ENCODE measurements at places on chromosomes 11 and 22.

DNA sequence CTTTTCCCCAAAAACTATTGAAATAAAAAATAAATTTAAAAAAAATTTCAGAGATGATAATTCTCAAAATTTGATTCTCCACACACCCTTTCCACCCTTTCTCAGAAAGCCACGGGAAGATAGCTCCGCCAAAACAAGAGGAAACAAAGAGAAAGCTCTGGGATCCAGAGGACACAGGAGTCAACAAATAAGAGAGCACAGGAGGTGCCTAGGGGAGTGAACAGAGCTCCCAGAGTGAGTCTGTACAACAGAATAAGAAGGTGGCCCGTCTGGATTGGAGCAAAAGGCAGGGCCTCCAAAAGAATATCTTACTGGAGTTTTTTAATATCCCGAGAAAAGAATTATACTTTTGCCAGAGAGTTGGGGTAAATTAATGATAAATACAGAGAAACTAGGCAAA lies 96.3 kb upstream of the DRD2 start:
- no peak for DNase-seq

DNA sequence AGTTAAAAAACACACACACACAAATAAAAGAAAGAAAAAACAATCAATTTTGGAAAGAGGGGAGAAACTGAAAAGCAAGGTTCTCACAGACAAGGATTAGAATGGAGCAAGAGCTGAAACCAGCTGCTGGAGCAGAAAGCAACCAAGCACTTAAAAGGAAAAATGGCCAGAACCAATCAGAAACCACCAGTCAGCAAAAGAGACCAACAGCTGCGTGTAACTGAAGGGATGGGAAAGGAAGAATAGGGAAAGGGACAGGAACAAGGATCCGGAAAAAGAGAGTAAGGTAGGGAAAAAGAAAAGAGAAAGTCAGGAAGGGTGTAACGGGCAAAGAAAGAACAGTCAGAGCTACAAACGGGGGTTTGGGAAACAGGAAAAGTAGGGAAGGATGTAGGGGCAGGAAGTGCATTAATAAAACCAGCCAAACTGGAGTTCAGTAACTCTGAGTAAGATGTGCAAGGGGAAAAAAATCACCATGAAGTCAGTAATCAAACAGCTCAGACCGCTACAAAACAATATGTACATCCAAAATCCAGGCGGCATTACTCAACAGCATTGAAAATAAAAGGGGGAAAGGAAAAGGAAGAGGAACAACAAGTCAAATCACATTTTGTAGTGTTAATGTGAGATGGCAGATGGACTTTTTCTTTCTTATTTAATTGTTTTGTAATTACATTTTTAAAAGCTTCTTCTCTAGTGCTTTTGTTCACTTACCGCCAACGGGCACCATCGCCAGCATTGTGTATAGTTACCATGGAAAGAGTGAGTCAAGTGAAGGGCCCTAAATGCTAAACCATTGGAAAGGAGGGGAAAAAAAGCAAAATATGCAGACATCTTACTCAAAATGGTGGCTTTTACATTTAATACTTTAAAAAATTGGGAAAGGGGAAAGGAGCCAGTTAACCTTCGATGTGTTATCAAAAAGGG lies 49.2 kb downstream of the APOL5 start:
- no peak for DNase-seq

- DNase-seq = no peak
Measured at GRCh38 chr22:24091551-24092420, 80.7 kb downstream of the CABIN1 start.

- DNase-seq = no peak
Measured at GRCh38 chr22:27219036-27219435, 561.6 kb downstream of the MIAT start.

DNA sequence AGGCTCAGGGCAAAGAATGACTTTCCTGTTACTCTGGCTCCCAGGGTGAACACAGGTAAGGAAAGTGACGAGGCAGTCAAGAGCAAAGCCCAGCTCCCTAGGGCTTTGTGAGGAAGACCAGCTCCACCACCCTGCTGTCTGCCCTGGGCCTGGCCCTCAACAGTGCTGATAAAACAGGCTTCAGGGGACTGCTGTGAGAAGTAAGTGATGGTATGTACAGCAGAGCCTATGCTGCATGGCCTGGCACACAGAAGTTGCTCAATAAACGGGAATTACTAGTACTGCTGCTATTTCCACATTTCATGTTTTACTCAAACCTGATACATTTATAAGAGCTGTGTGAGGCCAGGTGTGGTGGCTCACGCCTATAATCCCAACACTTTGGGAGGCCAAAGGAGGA lies 50.3 kb downstream of the MICAL3 start:
- DNase-seq = no peak

Data from frontal cortex (tissue), 4 donors.